BE2C (cell line): ENCODE measurements at places on chromosomes 3 and 15.

GRCh38 chr15:25671132-25671531 is 192.0 kb downstream of the ATP10A start:
- DNase-seq = no peak

- DNase-seq = no peak
Observed at GRCh38 chr3:45597581-45597980, 3.0 kb downstream of the LIMD1 start.

GRCh38 chr3:183537295-183537730 is 18.2 kb downstream of the KLHL6 start:
- DNase-seq = no peak

GRCh38 chr3:52144796-52145735 is 9.2 kb downstream of the POC1A start:
- DNase-seq = no peak

GRCh38 chr15:86653344-86654197 is 573.9 kb downstream of the AGBL1 start:
- DNase-seq = no peak

- DNase-seq = no peak
Observed at GRCh38 chr3:125144653-125145314, 67.8 kb downstream of the SLC12A8 start.
